ENCODE measurements at places on chromosomes 3 and 15.
A peak's percentile ranks its signal among the peaks of the same experiment; 100 is the strongest.

- no peak for DNase-seq
These were observed 173.1 kb downstream of the POTEB3 start for GRCh38 chr15:21267226-21267625.

DNA sequence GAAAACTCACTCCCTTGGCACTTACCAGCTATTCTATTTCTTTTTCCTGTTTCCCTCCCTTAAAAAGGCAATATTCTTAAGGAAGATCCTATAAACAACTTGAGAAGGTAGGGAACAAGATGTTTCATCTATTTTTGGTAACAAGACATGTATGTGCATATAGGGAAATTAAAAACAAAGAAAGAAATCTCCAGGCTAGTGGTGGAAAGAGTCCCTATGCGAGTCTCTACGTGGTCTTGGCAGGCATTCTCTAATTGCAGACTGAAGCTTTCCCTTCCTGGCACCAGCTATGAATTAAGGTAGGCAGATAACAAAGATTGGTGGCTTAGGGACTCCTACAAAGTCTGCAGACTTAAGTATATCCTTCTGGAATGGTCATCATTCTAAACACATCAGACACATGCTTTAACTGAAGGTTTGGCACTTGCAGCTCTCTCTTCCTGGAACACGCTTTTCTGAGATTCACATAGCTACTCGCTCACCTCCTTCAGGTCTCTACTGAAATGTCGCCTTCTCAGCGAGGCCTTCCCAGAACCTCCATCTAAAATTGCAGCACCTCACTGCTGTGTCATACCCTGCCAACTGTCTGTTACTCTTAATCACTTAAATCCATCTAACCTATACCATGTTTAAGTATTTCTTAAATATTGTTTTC lies 336.0 kb downstream of the VGLL3 start:
- no peak for DNase-seq

DNA sequence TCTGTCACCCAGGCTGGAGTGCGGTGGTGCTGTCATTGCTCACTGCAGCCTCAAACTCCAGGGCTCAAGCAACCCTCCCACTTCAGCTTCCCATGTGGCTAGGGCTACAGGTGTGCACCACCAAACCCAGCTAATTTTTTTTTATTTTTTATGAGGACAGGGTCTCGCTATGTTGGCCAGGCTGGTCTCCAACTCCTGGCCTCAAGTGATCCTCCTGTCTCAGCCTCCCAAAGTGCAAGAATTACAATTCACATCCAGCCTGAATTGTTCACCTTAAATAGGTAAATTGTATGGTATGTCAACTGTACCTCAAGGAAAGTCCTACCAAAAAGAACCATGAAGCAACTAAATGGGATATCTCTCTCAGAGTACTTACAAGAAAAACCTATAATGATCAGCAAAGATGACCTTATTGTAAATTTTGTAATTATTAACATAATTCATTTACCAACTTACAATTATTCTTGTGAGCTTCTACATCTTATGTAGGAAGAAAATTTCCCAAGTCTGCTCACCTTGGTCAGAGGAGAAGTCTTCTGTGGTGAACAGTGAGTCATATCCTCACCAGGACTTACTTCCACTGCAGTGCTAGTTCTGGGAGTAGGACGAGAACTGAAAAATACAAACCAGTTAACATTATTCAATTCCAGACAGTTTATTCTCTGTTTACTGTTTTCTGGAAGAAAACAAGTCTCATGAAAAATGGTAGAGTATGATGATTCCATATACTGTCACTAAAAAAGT lies 54.4 kb downstream of the ULK4 start:
- no peak for DNase-seq

- no peak for DNase-seq
These were observed 97.5 kb downstream of the TCF12 start for GRCh38 chr15:57015897-57016296.

GRCh38 chr3:138914870-138915502 lies 32.0 kb downstream of the FOXL2 start:
- peak; percentile 69 for DNase-seq

DNA sequence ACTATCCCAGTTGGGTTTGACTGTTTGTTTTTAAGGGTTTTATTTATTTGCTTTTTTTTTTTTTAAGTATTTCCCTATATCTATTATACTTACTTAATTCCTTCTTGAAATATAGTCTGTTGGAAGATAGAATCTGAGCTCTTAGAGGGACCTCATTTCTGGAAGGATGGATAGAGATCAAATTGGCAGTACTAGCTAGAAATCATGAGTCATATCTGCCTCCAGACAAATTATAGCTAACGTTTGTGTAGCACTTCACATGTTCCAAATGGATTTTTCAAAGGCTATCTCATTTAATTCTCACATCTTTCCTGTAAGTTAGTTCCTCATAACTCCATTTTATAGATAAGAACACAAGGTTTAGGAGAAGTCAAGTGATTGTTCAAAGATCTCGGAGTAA lies 384.7 kb downstream of the ZIC1 start:
- DNase-seq: no peak

- no peak for DNase-seq
These were observed 131.0 kb upstream of the KLHL25 start for GRCh38 chr15:85925649-85926237.

DNA sequence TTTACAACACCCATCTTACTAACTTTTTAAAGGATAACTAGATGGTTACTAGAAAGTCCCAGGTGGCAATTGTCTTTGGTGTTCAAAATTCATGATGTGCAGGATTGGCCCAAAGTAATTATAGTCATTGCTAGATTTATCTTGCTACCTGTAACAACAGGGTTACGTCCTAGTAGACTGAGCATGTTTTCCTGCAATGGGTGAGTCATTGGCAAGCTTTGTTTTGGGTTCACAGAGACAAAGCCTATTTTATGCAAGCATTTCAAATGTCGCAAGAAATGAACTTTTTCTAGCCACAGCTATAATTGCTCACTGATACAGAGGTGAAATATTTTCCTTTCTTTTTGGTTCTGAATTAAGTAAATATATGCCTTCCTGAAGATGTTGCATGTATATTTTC lies 267.6 kb downstream of the AGBL1 start:
- DNase-seq: no peak

GRCh38 chr3:4220065-4220464 lies 83.1 kb upstream of the SETMAR start:
- DNase-seq: no peak

DNA sequence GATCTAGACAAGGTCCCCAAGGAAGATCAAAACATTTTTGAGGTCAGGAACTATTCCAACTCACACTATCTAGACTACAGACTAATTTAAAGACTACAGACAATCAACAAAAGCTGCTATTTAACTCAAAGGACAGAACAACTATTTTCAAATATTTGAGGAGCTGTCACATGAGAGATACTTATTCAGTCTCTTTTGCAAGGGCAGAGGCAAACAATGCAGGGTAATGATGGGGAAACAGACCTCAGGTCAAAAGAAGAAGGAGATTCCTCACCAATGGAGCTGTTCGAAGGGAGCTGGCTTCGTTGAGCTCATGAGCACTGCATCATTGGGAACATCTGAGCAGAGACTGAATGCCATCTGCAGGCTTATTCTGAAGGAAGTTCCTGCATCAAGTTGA lies 231.9 kb downstream of the DTWD1 start:
- no peak for DNase-seq

- no peak for DNase-seq
These were observed 32.4 kb downstream of the PEAK1 start for GRCh38 chr15:77387365-77388105.

- DNase-seq: no peak
These were observed 91.5 kb upstream of the MEF2A start for GRCh38 chr15:99473981-99474906.

DNA sequence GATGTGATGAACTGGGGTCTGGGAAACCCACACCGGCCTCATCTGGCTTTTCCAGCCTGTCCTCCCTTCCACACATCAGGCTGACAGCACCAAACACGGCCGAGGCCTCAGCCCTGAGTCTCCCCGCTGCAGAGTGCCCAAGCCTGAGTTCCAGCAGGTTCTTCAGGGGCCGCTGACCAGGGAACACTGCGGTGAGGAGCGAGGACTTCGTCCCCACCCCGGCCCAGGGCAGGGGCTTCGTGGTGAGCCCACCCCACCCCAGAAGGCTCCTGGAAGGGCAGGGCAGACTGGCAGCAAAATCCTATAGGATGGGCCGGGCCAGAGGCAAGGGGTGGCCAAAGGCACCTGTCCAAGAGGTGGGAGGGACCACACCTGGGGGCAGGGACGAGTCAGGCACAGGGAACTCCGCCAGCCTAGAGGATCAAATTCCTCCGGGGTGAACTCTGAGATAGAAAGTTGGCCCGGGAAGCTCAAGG lies at the start of gene SLC51A:
SLC51A (plus strand) TSS at position 446 of the 476 bp plus-strand sequence. CDS start 179 bp downstream, outside the sequence.
- no peak for DNase-seq

GRCh38 chr15:68372291-68372811 lies 59.6 kb downstream of the ITGA11 start:
- DNase-seq: no peak

- DNase-seq: no peak
These were observed 64.4 kb upstream of the ETV5 start for GRCh38 chr3:186173224-186173815.

DNA sequence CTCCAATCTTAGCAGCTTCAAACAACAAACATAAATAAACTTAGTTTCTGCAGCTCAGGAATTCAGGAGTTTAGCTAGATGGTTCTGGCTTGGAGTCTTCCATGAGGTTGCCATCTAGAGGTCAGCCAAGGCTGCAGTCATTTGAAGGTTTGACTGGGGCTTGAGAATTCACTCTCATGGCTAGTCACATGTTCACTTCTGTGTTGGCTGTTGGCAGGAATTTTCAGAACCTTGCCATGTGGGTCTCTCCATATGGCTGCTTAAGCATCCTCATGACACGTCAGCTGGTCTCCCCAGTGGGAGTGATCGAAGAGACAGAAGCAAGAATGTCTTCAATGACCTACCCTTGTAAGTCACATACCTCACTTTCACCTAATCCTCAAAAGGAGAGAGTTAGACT lies 269.2 kb upstream of the CNTN3 start:
- DNase-seq: peak; percentile 3

DNA sequence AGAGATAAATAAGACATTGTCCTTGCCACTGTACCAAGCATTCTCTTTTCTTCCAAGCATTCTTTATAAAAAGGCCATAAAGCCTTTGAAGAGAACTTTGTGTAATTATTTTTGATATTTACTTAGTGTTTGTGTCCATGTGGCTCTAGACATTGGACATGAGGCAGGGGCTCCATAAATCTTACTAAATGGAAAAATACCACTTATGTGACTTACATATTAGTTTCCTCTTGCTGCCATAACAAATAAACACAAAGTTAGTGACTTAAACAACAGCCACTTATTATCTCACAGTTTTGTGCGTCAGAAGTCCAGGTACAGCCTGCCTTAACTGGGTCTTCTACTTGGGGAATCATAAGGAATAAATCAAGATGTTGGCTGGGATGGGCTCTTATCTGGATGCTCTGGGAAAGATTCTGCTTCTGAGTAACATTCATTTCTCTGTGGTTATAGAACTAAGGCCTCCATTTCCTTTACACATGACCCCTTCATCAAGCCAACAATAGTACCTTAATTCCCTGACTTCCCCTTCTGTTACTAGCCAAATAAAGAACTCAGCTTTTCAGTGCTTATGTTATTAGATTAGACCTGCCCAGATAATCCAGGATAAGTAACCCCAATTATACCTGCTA lies 59.9 kb upstream of the COL8A1 start:
- DNase-seq: no peak

DNA sequence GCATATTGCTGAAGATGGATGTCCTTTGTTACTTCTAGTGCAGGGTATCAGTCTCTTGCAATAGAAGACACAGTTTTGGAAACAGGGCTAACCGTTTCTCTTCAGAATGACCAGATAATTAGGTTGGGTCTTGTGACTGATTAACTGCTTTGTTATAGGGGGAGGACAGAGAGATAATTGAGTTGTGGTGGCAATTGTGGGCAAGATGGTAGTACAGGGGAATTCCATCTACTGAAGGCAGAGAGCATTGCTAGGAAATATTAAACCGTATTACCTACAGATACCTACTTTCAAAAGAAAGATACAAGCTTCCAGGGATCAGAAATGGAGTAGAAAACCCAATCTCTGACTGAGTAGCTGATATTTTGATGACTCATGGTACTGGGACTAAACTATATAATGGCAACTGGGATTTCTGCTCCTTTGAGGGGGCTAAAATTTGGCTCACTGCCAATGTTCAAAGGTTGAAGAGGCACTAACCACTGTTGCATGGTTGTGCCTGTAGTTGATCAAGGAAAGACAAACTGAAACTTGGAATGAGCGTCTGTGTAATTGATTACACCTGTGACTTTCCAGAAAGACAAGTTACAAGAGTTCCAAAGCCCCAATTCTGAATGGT lies 4.2 kb downstream of the PRR23B start:
- no peak for DNase-seq

DNA sequence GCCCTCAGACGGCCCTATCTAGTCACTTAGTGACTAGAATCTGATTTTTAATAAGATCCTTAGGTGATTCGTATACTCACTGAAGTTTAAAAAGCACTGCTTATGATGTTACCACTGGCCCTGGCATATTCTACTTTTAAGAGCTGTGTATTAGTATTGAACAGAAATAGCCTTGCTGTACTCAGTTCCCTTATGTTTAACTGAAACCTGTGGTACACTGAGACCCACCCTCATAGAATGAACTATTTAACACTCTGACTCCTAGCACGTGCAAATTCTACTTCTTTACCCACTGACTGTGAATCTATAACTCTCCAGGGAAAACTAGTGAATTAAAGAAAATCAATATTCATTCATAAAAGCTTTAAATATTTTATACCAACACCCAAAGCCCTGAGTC lies 108.9 kb downstream of the CCNL1 start:
- no peak for DNase-seq

DNA sequence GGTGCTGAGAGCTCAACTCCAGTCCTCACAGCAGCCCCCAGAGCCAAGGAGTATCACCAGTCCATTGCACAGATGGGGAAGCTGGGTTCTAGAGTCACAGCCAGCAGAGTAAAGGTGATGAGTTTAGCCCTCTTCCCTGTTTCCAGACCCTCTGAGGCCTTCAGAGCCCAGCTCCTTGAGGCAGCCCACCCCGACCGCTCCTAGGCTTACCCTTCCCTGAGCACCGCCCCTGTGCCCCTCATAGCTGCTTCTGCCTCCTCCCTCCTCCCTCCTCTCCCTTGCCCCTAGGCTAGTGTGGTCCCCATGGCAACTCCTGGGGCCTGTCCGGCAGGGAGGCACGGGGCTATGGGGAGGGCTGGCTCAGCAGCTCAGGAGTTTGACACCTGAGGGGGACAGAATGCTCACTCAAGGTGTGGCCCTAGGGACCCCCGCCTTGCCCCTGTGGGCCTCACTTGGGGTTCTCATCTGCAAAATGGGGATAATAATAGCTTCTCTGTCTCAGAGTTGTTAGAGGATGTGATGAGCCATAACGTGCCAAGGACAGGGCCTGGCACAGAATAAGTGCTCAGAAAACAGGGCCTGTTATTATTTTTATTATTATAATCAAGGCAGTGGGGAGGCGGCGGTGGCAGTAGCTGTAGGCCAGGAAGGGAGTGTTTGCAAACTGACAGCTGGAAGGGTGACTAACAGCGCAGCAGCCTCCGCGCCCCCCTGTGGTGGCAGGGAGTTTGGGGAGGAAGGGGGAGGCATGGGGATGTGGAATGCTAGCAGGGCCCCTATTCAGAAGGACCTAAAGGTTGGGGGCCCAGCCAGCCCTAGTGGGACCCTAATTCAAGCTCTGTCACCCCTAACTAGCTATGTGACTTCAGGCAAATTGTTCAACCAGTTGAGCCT lies 11.5 kb downstream of the CSK start:
- DNase-seq: peak; percentile 69
